ENCODE measurements at places on chromosomes 7 and 10.

DNA sequence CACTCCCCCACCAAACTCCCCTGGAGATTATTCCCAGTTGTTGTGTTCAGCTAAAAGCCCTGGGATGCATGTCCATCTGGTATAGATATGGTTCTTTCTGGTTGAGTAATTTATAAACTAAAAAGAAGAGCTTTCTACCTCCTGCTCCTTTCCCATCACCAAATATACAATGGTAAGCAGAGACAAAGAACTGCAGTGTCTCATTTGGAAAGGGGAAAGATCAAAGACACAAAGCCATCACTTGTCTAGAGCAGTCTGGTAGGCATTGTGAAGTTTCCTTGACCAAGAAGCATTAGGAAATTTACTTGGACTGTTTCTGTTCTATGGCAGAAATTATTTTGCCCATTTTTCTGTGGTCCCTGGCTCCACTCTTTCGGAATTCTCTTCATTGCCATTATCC, 24.9 kb upstream of the PANK1 start:
- no peak for DNase-seq

DNA sequence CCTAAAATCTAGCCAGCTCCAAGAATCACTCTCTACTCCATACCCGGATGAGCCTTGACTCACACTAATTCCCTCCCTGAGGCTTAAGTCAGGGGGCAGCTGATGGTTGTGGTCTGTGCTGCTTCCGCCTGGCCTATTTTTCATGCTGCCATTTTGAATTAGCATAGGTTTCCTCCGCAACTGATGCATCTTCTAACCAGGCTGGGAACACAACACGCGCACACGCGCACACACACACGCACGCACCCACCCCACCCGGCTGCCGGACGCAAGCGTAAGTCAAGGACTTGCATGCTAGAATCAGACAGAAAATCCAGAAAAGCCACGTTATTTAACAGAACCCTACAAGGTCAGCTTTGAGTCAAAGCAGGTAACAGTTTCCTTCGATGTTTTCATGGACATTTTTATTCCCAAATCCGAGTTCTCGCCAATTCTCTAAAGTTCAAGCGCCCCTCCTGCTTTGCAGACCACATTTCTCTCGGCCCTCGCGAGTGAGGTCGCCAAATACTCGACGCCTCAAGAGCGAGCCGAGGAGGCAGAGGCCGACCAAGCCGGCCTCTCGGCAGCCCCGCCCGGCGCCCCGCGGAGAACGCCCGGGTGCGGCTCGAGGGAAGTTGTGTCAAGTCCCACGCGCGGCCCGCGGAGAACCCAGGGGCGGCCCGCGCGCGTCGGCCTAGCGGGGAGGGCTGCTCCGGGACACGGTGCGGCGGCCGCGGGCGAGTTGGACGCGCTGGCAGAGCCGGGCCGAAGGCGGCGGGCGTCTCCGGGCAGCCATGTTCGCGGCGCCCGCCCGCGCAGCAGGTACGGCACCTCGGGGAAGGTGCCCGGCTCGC, 961 bp downstream of the SCRN1 start:
- peak; percentile 82 for DNase-seq

DNA sequence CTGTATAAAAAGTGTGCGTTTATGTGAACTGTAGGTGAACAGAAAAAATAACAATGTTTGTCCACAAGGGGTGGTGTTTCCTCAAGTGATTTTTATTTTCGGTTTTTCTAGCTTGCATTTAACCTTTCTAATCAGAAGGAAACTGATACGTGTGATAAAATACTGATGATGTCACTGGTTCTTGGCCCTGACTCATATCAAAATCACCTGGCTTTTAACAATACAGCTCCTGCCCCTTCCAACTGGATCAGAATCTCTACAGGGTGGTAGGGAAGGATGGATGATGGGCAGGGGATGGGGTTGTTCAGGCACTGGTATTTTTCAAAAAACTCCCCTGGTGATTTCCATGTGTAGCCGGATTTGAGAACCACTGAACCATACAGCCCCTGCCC, 10.9 kb downstream of the NPFFR1 start:
- DNase-seq: no peak

- peak; percentile 78 for DNase-seq
These were observed 43.7 kb downstream of the CPVL start for GRCh38 chr7:29102558-29103151.

- no peak for DNase-seq
These were observed 49.3 kb upstream of the ITPRID1 start for GRCh38 chr7:31464601-31465000.

DNA sequence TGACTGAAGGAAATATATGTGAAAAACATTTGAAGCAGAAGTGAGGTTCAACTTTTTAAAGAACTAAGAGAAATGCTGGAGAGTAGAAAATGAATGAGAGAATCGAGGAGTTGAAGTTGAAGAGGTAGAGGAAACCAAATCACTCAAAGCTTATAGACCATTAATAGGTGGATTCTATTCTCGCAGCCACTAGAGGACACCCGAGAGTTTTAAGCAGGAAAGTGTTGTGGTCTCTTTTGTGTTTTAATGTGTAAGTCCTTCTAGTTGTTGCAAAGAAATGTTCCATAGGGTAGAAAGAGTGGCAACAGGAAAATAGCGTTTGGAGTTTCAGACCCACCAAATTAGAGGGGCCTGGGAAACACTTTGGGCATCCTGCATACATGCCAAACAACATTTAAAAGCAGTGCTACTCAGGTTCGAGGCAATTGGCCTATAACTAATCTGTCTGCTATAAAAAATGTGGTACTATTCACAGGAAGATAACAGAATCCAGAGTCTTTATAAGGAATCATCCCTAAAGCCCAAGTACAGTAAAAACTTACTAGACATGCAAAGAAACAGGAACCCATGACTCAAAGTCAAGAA, 75.3 kb upstream of the TAS2R16 start:
- no peak for DNase-seq

- no peak for DNase-seq
These were observed 268.3 kb downstream of the CACNA2D1 start for GRCh38 chr7:82175319-82175718.

DNA sequence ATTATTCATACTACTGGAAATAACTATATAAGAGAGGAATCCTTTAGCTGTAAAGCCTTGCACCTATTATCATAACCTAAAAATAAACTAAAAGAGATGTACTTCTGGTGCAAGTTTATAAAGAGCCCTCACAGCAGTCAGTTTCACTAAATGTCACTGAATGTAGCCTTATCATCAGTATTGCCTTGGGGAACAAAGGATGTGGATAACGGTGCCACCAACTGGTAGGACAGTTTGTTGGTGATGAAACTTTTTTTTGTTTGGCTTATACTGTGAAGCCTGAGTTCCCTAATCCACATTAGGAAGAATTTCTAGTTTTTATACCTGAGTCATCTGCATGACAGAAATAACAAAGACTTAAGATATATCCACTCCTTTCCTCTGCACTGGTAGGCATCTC, 117.9 kb upstream of the COL1A2 start:
- DNase-seq: no peak

DNA sequence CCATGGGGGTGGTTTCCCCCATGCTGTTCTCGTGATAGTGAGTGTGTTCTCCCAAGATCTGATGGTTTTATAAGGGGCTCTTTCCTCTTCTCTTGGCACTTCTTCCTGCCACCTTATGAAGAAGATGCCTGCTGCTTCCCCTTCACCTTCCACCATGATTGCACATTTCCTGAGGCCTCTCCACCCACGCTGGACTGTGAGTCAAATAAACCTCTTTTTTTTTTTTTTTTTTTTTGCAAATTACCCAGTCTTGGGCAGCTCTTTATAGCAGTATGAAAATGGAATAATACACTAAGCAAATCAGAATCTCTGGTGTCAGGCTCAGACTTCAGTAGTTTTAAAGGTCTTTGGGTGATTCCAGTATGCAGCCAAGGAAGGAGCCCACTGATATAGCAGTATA, 28.2 kb downstream of the TAS2R41 start:
- DNase-seq: no peak

- no peak for DNase-seq
These were observed 66.9 kb downstream of the GATA3 start for GRCh38 chr10:8121201-8121890.

- no peak for DNase-seq
These were observed 9.3 kb downstream of the ITGA8 start for GRCh38 chr10:15710455-15710854.

DNA sequence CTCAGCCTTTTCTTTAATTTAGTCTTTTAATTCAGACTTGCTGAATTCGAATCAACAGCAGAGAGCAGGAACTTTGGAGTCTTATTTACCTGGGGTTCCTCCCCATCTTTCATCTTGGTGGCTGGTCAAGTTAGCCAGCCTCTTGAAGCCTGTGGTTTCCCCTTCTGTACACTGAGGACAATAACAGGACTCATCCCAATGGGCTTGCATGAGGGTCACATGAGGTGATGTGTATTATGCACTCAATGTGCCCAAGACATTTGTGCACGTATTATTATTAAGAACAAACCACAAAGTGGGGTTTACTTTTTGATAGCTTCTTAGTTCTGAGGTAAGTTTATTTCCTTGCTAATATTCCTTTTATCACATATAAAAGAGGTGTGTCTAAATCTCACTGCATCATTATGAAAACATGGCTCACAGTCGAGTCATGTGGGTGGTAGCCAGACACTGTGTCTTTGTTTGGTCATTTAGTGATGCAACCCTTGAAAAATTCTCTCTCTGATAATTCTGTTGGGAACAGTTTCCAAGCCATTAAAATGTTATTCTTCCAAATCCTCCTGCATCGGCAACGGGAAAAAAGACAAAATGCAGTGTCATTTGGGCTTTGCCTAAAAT, 86.5 kb upstream of the GRB10 start:
- no peak for DNase-seq

GRCh38 chr10:81036257-81036656, 498.6 kb downstream of the SH2D4B start:
- DNase-seq: no peak

GRCh38 chr10:85513436-85513835, 853.2 kb downstream of the GRID1 start:
- DNase-seq: no peak

GRCh38 chr10:72328829-72329204, 25.9 kb downstream of the DNAJB12 start:
- DNase-seq: peak; percentile 55

GRCh38 chr10:114070710-114071109, 27.0 kb downstream of the ADRB1 start:
- DNase-seq: no peak

GRCh38 chr10:100923580-100923979, 10.8 kb downstream of the SLF2 start:
- no peak for DNase-seq

DNA sequence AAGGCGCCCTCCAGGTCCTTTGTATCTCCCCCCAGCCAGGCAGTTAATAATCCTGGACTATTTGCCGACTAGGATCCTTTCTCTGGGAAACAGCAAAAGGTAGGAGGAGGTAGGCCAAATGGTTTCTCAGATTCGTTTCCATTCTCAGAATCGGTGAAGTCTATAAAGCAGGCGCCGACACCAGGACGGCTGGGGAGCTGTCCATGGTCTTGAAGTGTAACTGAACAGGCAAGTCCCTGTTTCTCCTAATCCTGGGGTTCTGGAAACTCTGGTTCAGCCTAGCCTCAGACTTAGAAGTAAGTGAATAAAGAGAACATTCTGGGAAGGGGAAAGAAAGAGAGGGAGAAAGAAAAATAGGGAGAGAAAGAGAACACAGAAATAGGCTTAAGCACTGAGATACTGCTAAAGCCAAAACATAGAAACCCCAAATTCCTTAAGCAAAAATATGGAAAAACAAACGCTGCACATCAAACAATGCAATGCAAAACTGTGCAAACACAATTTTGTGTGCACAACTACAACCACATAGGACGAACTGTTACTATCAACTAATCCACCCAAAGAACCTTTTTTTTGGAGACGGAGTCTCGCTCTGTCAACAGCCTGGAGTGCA, 11.1 kb upstream of the INA start:
- peak; percentile 88 for DNase-seq

DNA sequence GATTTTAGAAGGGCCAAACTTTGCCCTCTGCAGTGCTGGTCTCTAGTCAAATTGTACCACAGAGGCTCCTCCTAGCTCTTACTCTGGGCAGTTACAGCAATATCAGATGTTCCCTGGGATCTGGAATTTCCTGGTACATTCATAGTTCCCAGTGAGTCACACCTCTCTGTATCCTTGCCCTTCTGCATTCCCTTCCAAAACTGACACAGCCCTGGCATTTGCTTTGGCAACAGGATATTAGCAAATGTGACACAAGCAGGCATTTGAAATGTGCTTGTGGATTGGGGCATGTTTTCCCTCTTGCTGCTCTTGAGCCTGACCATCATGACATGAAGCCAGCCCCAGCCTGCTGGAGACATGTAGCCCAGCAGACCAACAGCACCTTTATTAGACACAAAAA, 284.7 kb upstream of the AKR1E2 start:
- DNase-seq: peak; percentile 73

GRCh38 chr10:121818599-121818998, 109.2 kb downstream of the ATE1 start:
- DNase-seq: no peak

- no peak for DNase-seq
These were observed 873.0 kb downstream of the SORCS3 start for GRCh38 chr10:105514106-105514505.

- no peak for DNase-seq
These were observed 75.4 kb upstream of the SVIL start for GRCh38 chr10:29710128-29710527.

GRCh38 chr7:108589874-108590273, 20.2 kb downstream of the DNAJB9 start:
- DNase-seq: peak; percentile 64

- no peak for DNase-seq
These were observed 4.0 kb upstream of the LFNG start for GRCh38 chr7:2515424-2516193.

GRCh38 chr7:130022623-130023175, 28.5 kb downstream of the ZC3HC1 start:
- no peak for DNase-seq

GRCh38 chr10:97096261-97097083, 89.3 kb downstream of the SLIT1 start:
- no peak for DNase-seq

DNA sequence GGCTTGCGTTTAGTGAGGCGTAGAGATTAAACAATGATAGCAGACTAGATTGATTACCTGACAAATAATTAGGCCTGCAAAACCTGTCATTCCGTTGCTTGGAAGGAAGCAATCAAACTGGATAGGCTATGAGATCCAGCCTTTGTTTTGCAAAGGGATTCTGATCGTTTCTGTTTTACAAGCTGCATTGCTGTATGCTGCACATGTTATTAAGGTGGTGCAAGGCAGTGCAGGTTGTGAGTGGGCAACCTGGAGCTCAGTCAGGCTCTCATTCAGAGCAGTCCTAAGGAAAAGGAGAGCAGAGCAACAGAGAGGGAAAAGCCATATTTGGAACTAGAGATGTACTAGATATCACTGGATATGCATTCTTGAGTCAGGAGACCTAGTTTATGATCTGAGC, 6.9 kb upstream of the NOBOX start:
- no peak for DNase-seq

DNA sequence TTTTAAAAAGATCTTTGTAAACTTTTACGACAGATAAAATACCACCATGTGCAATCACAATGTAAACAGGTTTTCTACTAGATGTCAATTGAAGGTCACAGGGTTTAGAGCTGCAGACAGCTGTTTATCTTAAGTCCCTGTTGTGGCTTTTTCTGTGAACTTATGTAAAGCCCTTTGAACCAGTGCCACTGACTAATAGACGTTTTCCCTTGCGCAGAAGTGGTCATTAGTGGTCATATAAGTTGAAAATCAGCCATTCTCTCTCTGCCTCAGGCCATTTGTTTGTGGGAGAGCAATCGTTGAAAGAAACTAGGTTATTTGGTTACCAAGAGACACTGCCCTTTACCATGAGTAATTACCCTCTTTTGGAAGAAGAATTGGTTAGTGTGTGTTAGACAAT, 23.9 kb downstream of the CACNB2 start:
- peak; percentile 73 for DNase-seq

GRCh38 chr7:103100348-103100747, 25.4 kb downstream of the ARMC10 start:
- DNase-seq: no peak

Data from islet precursor cell (in vitro differentiated cells).